CD8-positive, alpha-beta memory T cell (primary cell): ENCODE measurements at places on chromosomes 7 and 10. TPM values are rescaled to one million over a fixed set of nuclear protein-coding genes. Genes with fewer than 3 reads are reported as not detected.
A peak's percentile ranks its signal among the peaks of the same experiment; 100 is the strongest.

The ADCYAP1R1 gene
- polyA plus RNA-seq = not detected

The CHST3 gene
- polyA plus RNA-seq = not detected

The BTAF1 gene
- 8.0 TPM for polyA plus RNA-seq

GRCh38 chr10:50234486-50234885 lies 16.8 kb downstream of the ASAH2 start:
- no peak overlapping the region for H3K4me3 ChIP-seq
- no peak for DNase-seq
- no peaks in the 10 kb centered on the region for H3K4me1 ChIP-seq

DNA sequence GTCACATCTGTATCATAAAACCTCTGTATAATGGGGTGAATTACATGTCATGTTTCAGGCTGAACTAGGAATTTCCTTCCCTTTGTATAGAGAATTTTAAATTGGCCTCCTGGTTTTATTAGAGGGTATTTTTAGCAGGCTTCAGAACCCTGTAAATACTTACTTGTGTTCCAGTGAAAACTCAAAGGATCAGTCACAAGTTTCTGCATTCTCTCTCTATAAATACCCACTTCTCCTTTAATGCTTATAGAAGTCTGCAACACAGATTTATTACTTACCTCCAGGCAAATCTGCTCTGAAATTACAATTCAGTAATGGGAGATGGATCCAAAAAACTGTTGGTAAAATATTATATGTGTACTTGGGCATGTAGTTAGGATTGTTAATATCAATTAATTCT lies 161.6 kb downstream of the GLI3 start:
- no peak overlapping the region for H3K4me3 ChIP-seq
- DNase-seq = no peak
- no peaks in the 10 kb centered on the region for H3K36me3 ChIP-seq
- H3K27me3 ChIP-seq = no peaks in the 10 kb centered on the region
- H3K4me1 ChIP-seq = no peaks in the 10 kb centered on the region
- no peak overlapping the region for H3K27ac ChIP-seq

DNA sequence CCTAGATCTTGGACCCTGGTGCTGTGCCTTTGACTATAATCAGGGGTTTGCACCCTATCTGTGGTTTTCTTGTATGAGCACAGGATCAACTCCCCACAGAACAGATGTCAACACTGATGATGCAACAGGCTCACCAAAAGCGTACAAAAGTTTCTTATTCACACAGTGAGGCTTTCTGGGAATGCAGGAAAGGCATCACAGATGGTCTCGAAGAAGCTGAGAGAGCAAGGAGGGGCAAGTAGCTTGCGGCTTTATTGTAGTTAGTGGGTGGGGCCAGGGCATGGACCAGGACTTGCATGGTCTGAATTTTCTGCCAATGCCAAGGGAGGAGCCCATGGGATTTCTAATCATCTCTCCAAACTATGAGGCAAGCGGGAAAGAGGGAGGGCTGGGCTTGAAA lies 46.2 kb downstream of the SEC61G start:
- DNase-seq = no peak
- H3K4me3 ChIP-seq = no peak overlapping the region
- H3K4me1 ChIP-seq = no peaks in the 10 kb centered on the region
- no peaks in the 10 kb centered on the region for H3K27me3 ChIP-seq
- no peak overlapping the region for H3K27ac ChIP-seq
- no peaks in the 10 kb centered on the region for H3K36me3 ChIP-seq

GRCh38 chr7:106485031-106485551 lies 175.9 kb downstream of the CCDC71L start:
- H3K4me3 ChIP-seq = no peak overlapping the region
- no peak for DNase-seq
- H3K4me1 ChIP-seq = no peaks in the 10 kb centered on the region
- no peaks in the 10 kb centered on the region for H3K27me3 ChIP-seq
- no peaks in the 10 kb centered on the region for H3K36me3 ChIP-seq

DNA sequence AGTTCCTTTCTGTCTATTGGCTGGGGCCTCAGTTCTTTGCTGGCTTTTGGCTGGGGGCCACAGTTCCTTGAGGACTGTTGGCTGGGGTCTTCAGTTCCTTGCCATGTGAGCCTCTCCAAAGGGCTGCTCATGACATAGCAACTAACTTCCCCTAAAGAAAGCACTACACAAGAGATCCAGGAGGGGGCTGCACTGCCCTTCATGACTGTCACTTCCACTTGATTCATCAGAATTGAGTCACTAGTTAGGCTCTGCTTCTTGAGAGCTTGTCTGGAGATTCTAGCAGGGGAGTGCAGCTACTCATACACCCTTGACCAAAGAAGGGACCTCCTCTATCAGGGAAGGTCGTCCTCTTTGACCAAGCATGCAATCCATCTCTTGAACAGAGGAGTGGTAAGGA lies 38.0 kb upstream of the MKX start:
- peak; percentile 19 for DNase-seq
- H3K36me3 ChIP-seq = no peaks in the 10 kb centered on the region
- H3K4me3 ChIP-seq = no peak overlapping the region
- H3K27ac ChIP-seq = no peak overlapping the region
- H3K27me3 ChIP-seq = peaks cover 3% of the 10 kb centered on the region
- H3K4me1 ChIP-seq = no peaks in the 10 kb centered on the region

DNA sequence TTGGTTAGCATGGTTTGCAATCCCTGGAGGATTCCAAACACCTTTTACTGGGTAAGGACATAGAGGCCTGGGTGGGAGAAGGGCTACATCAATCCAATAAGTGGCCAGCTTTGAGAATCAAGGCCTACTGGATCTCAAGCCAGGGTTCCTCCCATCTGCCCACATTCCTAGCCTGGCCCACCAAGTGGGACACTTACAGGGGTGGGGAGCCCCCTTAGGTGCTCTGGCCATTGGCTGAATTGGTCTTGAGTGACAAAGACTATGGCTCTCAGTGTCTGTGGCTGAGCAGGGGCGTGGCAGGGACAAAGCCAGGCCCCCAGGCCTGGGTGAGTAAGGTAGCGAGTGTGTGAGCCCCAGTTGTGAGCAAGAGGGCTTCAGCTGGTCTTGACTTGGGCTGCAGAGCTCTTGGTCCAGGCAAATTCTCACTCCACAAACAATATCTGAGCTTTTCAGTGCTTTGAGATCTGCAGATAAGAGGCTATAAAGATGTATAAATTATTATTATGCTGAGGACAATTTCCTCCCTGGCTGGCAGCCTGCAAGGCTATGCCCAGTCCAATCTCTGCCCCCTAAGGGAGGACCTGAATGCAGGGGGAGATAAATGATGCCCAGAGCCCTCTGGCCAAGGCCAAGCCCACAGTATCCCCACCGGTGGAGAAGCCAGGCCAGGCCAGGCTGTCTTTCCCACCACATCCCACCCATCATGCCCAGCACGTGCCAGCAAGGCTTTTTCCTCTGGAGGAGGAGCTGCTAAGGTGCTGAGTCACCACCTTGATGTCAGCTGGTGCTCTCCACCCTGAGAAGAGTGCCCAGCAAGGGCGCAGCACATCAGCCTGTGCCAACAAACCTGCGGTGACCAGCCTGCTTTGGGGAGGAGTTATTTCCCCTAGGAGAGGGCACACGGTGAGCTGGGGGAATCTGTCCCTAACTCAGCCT lies 80.7 kb upstream of the DUSP5 start:
- no peak for DNase-seq
- H3K27me3 ChIP-seq = no peaks in the 10 kb centered on the region
- peaks cover 50% of the 10 kb centered on the region for H3K4me1 ChIP-seq
- no peaks in the 10 kb centered on the region for H3K36me3 ChIP-seq
- H3K27ac ChIP-seq = no peak overlapping the region
- H3K4me3 ChIP-seq = no peak overlapping the region

DNA sequence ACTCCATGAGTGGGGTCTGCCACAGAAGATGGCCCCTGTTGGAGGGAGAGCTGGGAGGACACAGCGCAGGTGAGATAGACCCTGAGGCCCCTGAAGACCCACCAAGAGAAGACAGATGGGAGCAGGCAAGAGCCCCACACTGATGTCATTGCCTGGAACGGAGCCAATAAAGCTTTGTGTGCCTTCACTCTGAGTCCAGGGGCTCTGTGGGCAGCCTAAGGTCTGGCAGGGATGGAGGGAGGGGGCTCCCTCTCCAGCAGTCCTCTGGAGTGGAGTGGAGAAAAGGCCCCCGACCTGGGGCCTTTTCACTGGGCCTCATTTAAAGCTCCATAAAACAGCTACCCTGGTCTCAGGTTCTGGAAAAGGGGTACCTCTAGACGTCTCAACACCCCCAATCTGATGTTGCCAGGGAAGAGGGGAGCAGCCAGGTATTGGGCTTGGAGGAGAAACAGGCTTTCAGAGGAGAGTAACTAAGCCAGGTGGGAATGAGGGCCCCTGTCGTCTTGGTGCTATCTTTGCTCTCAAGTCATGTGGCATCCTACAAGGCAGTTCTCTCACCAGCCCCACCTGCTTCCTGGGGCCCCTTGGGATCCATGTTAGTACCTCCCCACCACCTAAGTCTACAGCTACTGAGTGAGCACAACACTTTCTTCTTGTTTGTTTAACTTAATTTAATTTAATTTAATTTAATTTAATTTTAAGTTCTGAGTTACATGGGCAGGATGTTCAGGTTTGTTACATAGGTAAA lies 1.4 kb downstream of the C10orf62 start:
- H3K4me3 ChIP-seq = no peak overlapping the region
- no peaks in the 10 kb centered on the region for H3K36me3 ChIP-seq
- no peak overlapping the region for H3K27ac ChIP-seq

DNA sequence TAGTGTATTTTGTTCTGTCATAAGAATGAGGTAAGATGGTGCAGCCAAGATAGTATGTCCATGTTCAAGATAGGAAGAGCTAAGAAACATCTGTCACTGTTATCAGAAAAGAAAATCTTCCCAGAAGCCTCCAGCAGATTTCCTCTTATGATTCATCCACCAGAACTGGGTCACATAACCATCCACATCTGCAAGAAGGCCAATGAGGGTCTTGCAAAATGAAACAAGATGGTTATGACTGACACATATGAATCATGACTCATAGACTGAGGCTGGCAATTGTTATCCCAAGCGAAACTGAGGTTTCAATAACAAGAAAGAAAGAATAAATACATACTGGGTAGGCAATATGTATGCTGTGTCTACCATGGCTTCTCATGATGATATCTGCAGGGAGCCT lies 30.3 kb downstream of the CCNJ start:
- no peaks in the 10 kb centered on the region for H3K36me3 ChIP-seq
- no peak overlapping the region for H3K27ac ChIP-seq

- no peak overlapping the region for H3K27ac ChIP-seq
- H3K36me3 ChIP-seq = no peaks in the 10 kb centered on the region
- no peak for DNase-seq
- peaks cover 40% of the 10 kb centered on the region for H3K27me3 ChIP-seq
- no peak overlapping the region for H3K4me3 ChIP-seq
These were observed 3.5 kb downstream of the MNX1 start for GRCh38 chr7:157006829-157007469.

DNA sequence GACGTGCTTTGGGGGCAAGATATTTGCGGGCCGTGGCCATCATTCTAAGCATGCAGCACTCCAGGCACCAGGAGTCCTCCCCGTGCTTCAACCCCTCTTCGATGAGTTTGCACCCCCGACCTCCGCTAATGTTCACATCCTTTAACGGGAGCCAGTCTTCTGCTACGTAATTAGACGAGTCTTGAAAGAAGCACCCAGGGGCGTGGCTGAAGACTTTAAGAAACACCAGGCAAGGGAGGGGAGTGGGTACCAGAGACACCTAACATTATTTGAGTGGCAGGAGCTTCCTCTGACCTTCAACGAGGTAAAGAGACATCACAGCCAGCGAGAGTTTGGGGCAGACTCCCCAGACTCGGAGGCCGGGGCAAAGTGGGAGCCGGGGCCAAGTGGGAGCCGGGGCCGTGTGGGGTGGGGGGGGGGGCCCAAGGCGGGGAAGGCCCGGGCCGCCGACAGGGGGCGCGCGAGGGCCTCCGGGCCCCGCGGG lies 31.1 kb upstream of the TOMM7 start:
- peaks cover 10% of the 10 kb centered on the region for H3K4me1 ChIP-seq
- DNase-seq = no peak
- no peaks in the 10 kb centered on the region for H3K27me3 ChIP-seq

DNA sequence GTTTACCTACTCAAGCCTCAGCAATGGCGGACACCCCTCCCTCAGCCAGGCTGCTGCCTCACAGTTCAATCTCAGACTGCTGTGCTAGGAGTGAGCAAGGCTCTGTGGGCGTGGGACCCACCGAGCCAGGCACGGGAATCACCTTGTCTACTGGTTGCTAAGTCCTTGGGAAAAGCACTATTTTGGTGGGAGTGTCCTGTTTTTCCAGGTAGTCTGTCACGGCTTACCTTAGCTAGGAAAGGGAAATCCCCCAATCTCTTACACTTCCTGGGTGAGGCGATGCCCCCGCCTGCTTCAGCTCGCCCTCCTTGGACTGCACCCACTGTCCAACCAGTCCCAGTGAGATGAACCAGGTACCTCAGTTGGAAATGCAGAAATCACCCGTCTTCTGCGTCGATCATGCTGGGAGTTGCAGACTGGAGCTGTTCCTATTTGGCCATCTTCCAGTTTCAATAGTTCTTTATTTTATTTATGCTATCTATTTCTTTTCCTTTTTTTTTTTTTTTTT lies at the start of gene HYAL4:
Gene HYAL4 (plus strand): TSS at position 458 of the 508 bp plus-strand sequence. CDS start 23,105 bp downstream, outside the sequence.
- H3K36me3 ChIP-seq = no peaks in the 10 kb centered on the region
- H3K4me3 ChIP-seq = no peak within 1 kb of the TSS
- no peaks in the 10 kb centered on the region for H3K27me3 ChIP-seq
- no peak for DNase-seq
- no peak within 1 kb of the TSS for H3K27ac ChIP-seq
- H3K4me1 ChIP-seq = no peaks in the 10 kb centered on the region

DNA sequence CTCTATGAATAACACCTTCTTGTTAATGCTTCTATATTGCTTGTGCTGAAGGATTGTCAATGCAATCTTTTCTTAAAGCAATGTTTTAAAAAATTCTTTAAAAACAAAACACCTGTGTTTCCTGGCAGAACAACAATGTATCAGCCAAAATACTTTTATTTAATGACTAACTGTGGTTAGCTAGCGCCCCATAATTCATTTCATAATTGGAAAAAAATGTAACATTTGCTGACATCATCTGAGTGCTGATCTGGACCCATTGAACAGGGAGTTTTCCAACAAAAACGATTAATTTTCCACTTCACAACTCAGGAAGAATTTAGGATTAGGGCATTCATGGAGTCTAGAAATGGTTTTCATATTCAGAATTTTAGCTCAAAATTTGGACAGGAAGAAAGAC lies 137.6 kb upstream of the CDK6 start:
- no peak overlapping the region for H3K27ac ChIP-seq
- no peaks in the 10 kb centered on the region for H3K36me3 ChIP-seq
- no peak overlapping the region for H3K4me3 ChIP-seq
- DNase-seq = no peak
- no peaks in the 10 kb centered on the region for H3K4me1 ChIP-seq
- no peaks in the 10 kb centered on the region for H3K27me3 ChIP-seq

DNA sequence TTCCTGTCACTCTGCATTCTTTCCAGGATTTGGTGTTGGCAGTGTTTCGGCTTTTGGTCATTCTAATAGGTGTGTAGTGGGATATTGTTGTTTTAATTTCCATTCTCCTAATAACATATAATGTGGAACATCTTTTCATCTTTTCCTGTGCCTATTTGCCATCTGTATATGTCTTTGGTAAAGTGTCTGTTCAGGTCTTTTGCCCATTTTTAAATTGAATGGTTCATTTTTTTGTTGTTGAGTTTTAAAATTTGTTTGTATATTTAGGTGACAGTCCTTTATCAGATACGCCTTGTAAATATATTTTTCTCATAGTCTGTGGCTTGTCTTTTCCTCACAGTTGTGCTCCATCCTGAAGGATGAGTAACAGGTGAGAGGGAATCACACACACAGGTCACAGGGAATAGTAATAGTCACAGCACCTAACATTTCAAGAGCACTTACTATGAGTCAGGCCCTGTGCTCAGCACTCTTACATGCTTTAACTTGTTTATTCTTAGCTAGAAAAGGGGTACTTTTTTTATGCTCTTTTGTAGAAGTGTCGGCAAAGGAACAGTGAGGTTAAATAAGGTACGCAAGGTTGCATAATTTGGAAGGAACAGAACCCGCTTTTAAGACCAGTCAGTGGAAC lies 117.1 kb upstream of the GATA3 start:
- H3K4me1 ChIP-seq = no peaks in the 10 kb centered on the region
- no peaks in the 10 kb centered on the region for H3K36me3 ChIP-seq
- no peak overlapping the region for H3K4me3 ChIP-seq
- no peaks in the 10 kb centered on the region for H3K27me3 ChIP-seq
- no peak overlapping the region for H3K27ac ChIP-seq
